ENCODE measurements at places on chromosomes 3 and 15.

GRCh38 chr3:8070011-8070410 is 431.6 kb upstream of the LMCD1 start:
- DNase-seq: no peak

DNA sequence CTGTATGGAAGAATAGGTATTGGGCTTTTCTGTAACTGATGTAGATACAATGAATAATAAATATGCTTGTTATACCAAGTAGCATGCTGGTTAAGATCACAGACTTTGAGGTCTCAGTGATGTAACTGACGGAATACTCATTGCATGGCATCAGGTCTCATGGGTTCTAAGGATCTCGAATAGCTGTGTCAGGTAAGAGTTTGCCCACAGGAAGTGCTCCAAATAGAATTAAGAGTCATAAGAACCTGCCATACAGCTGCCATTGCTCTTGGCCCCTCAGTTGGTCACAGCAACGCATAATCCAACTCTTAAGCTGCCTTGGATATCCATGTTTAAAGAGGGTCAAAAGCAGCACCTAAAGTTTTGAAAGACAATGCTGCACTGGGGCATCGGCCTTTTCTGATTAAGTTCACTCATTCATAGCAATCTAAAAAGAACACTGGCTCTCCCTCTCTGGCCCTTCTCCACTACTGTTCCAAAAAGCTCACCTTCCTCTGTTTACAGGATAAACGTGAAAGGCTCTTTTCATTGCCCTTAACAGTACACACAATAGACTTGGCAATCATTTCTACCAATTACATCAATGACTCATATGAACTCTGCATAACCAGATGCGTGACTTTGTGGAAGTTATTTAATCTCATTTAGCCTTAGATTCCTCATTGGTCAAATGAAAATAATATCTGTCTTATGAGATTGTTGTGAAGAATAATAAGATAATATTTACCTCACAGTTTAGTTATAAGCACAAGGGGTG is 74.6 kb downstream of the ZBTB20 start:
- DNase-seq: no peak

DNA sequence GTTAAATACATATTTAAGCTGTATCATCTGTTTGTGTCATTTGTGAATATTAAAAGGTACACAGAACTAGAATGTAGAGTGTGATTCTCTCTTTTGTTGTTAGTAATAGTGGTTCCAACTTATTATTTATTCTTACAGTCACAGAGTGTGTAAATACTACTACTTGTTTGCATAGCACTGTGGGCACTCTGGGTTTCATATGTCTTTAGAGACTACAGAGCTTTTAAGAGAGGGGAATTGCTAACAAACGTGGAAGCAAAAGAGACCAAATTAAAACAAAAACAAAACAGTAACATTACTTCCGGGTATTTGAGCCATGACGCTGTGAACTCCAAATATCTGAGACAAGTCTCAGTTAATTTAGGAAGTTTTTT is 828.0 kb upstream of the DPPA4 start:
- no peak for DNase-seq

GRCh38 chr3:100740207-100740606 is 30.9 kb downstream of the TFG start:
- DNase-seq: no peak

DNA sequence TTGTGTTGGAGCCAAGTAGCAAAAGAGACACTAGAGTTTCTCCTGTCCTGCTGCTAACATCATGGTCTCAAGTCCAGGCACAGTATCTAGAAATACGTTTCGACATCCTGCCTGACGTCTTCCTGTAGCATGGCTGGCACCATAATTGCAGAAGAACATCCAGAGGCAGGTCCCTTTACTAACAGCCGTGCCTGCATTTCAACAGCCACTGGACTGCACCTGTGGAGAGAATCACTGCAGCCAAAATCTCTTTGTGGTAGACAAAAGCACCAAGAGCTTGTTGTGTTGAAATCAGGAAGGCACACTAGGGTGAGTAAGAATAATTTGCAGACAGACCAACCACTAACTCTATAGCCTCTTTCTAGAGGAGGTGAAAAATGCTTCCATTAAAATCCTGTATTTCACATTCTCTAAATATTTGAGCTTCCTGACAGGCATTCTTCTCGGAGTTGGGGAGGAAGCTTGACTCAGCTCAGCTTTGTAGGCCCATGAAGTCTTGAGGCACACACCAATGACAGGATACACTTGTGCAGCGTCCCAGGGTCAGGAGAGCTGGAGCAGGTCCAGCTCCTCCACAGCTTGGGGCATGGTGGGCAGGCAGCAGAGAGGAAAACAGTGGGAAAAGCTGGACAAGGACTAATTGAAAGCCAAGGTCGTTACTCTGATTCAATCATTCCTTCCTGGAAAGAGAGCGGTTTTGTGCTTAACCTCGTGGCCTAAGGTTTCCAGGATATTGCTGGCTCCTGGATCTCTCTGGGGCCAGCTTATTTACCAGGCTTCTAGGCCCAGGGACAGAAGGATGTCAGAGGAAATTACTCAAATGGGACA is 244.9 kb downstream of the FAM43A start:
- DNase-seq: no peak

DNA sequence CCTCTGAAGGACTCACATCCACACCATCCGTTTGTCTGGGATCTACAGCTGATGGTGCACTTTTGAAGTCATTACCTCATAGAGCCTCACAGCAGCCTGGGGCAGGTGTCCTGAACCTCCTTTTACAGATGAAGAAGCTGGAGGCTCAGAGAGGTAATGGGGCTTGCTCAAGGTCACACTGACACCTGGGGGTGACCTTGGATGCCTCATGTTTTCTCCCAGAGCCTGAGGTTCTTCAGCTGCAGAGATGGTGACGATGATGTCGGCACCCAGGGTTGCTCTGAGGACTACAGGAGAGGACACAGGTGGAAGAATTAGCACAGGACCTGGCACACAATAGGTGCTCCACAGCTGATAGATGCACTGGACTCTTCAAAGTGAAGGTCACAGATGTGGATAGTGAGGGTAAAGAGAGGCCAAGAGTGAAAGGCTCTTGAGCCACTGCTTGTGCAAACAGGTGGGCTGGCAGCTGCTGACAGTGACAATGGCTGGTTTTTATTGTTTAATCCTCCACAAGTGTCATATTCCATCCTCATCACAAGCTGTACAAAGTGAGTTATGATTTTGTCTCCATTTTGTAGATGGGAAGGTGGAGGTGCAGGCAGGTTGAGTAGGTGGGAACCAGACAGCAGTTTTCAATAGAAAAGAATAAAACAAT is 17.4 kb upstream of the ATP2B2 start:
- no peak for DNase-seq

DNA sequence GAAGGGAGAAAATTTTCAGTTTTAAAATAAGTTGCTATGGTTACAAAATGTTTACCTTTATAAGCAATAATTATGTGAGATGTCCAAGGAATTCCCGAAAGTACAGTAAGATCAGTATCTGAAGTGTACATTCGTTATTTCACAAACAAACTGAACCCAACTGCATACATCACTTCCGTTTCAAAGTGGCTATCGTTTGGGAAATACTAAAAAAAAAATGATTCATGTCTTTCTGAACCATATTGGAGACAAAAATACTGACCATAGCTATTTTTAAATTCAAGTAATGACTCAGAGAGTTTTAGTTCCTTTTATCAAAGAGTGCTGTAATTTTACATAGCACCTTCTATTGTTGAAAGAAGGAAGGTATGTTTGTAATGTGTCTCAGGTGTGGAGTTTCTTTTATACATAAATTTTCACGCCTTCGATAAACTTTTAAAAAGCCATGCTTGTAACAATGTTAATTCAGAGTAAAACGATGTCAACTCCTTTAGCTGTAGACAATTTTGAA is 8.0 kb upstream of the ANKRD28 start:
- DNase-seq: no peak

DNA sequence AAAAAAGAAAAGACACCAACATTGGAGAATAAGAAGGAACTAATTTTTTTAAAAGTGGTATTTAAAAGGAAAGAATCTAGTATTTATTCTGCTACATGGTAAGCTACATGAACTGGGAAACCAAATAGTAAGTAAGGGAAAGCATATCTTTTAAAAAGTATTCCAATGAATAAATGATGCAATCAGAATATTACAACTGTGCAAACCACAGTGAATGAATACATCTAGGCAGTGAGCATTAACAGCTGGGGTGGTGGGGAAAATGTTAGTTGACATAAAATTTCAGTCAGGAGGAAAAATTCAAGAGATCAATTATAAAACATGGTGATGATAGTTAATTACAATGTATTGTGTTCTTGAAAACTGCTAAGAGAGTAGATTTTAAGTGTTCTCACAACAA is 16.9 kb downstream of the ICE2 start:
- no peak for DNase-seq

Data from activated CD4-positive, alpha-beta memory T cell treated with anti-CD3 and anti-CD28 coated beads, Interleukin-2, amount 10 ng/mL, durations not matched to agents 7 days and 5 days (primary cell).